ENCODE measurements at places on chromosomes 11 and 22.

DNA sequence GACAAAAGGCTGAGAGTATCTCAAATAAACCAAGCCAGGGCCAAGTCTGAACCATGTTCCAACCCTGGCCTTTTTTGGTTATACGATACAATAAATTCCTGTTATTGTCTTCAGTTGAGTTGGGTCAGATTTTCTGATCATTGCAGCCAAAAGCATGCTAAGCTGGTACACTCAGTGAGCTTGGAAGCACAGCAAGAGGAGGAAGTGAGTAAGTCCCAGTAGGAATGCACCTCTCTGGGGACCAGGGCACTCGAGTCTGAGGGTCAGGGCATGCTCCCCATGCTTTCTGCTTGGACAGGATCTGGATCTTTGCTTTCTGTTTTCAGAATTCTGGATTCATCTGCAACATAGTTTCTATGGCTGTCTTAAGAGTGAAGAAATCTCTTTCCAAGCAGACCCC lies 73.1 kb downstream of the TMPRSS5 start:
- no peak for DNase-seq

DNA sequence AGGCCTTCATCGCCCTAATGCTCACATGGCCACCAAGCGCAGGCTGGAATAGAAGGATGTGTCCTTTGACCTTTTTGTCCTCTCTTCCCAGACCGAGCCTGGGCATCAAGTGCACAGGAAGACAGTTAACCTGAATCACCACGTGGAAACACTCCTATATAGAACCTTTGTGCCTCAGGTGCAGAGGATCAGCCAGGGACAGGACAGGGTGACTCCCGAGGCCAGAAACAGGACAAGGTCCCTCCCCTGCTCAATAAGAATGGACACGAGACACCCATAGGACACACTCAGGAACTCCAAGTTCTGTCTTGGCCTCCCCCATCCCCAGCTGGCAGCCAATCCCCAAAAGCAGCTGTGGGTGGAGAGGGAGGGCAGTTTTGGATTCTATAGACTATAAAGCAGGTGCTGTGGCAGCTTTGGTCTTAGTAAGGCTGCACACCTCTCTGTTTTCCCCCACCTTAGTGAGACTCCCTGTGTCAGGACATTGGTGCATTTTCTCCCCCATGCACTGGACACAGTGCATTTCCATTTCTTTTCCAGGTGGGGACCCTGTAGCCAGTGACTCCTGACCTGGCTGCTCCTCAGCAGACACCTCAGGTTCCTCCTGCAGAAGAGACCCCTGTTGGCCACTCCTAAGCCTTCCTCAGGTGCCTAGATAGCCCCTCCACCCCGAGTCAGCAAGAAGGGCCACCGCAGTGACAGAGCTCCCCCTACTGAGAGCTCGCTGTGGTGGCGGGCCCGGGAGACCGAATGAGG lies 43.6 kb upstream of the POU2AF1 start:
- DNase-seq: peak; percentile 41

DNA sequence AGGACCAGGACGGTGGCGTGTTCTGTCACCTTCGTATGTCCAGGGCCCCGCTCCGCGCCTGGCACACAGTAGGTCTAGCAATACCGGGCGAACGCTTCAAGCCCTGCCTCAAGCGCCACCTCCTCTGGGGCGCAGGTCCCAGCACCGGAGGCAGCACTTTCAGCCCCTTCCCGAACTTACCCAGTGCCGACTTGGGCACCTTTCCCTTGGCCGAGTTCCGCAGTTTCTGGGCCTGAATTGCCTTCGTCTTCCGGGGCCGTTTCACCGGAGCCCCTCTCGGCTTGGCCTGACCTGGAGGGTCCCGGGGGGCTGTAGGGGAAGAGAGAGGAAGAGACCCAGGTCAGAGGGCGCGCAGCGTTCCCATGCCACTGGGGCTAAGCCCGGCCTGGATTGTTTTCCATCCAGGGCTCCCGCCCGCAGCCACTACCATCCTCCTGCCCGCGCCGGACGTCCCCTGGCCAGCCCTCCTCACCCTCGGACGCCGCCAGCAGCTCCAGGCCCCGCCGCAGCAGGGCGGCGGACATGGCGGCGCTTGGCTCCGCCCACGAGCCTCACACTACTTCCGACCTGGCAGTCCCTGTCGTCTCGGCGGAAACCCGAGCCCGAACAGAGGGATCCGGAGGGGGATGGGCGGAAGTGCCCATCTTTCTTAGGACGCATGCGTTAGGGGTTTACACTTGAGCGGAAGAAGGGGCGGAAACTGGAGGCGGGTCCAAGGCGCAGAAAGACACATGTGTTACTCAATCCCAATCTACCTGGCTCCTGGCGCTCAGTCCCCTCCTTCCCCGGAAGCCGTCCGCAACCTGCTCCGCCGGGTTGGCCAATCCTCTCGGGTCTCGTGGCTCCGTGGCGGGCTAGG lies at the start of gene RPS19BP1:
TSS of gene RPS19BP1 (minus strand) at position 534 of the 859 bp plus-strand sequence. CDS start at position 524, 10 bp downstream.
- DNase-seq: peak; percentile 97

DNA sequence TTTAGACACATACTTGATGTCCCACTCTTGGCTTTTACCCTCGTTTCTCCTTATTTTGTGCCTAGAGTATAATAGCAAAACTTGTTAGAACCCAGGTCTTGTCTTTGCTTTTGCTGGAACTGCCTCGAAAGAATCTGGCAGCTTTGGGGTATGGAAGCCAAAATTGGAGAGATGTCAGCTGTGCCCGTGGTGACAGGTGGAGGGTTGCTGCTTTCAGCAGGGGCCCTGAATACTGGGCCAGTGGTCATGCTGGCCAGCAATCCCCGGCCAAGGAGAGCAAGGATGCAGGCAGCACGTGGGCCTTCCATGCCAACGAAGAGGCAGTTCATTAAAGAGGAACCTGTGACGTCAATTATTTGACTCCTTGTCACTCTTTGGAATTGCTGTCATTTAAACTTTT lies 181.1 kb downstream of the HIPK3 start:
- DNase-seq: no peak

- no peak for DNase-seq
Measured at GRCh38 chr11:111976119-111976766, 39.1 kb downstream of the DIXDC1 start.

DNA sequence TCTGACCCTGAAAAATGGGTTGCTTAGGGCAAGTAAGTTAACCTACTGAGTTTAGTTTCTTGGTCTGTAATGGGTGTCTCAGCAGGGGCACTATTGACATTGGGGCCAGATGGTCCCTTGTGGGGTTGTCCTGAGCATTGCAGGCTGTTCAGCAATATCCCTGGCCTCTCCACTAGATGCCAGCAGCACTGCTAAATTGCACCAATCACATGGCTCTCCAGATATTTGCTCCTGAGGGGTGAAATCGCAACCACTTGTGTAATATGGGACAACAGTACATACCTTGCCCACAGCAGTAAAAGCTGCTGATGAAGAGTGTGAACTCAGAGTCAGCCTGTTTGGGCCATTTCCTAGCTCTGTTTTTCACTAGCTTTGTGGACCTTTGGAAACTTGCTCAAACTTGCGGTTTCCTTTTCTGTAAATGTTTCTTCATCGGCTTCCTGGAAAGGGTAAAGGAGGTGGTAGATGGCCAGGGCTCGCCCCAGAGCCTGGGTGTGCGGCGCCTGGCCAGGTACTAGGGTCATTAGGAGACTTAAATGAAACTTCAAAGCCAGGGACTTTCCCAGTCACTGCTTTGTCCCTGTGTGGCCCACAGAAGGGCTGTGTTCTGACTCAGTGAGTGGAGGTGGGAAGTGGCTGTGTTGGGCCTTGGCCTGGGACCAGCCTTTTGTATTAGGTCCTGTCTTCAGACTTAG lies 13.0 kb downstream of the NCF4 start:
- DNase-seq: peak; percentile 92

- no peak for DNase-seq
Measured at GRCh38 chr11:116842909-116843308, 5.5 kb upstream of the APOA1 start.

- no peak for DNase-seq
Measured at GRCh38 chr11:67026941-67027340, 4.0 kb downstream of the SYT12 start.

DNA sequence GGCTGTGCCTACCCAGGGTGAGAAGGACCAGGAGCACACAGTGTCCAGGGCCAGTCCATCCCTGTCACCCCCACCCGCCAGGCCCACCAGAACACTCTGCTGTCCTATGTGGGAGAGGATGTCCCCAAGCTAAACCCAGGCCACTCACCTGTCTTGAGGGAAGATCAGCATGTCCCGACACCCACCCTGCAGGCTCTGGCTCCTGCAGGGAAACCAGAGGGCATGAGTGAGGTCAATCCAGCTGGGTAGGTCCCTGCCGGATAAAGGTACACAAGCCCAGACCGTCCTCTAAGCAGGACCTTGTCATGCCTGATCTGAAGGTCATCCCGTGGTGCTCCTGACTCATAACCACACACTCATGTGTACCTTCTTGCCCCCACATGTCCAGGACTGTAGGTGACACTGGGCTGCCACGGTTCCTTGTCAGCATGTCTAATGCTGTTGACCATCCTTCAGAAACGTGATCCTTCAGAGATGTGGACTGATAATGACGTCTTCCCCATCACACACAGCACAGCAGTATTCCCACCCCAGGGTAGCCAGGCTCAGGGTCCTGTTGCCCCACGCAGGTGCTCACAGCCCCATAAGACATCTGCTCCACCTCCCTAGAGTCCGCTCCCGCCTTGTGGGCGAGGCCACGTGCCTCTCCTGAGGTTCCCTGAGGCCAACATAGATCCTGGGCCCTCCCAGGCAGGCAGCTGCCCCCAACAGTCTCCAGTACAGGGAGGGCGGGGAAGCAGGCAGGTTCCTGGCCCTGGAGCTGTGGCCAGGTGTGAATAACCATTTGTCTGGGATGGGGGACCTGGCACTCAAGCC lies 6.1 kb downstream of the ARVCF start:
- DNase-seq: no peak

GRCh38 chr11:61930933-61931332 lies 13.6 kb upstream of the RAB3IL1 start:
- no peak for DNase-seq

DNA sequence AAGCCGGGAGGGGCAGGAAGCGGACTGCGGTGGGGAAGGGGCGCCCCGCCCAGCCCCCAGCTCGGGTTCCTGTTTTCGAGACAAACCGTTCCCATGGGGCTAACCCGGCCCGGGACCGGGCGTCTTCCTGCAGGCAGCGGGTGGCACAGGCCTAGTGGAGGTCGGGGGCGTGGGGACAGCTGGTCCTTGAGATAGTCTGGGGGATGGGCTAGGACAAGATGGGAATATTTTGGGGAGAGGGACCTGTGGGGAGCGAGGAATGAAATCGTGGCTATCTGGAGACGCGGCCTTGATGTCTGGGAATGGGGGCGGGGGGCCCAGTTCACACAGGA lies 1.2 kb upstream of the RASGRP2 start:
- DNase-seq: peak; percentile 39

GRCh38 chr22:20237480-20238440 lies 30.4 kb downstream of the RTN4R start:
- DNase-seq: no peak

Data from suppressor macrophage treated with lipopolysaccharide for 4 hours (primary cell).